Aortic smooth muscle cell (primary cell): ENCODE measurements at places on chromosomes 5 and 9. TPM values are rescaled to one million over a fixed set of nuclear protein-coding genes. Genes with fewer than 3 reads are reported as not detected.

Gene PDGFRB
- 159 and 206 TPM in 2 replicates for total RNA-seq

Gene PCDHGB2
- total RNA-seq, result 3.4 and 5.9 TPM in 2 replicates

Gene ROR2
- 0.13 and 0.62 TPM in 2 replicates for total RNA-seq

Gene GPR150
- 0.06 and 0.13 TPM in 2 replicates for total RNA-seq

Gene CRHBP
- 0.13 and 0.75 TPM in 2 replicates for total RNA-seq

Gene KCNMB1
- 0.99 and 1.3 TPM in 2 replicates for total RNA-seq

Gene PRXL2C
- total RNA-seq, result 30.9 and 37.6 TPM in 2 replicates

Gene IFNA13
- total RNA-seq, result not detected in 2 replicates
